Osteoblast (primary cell): ENCODE measurements at places on chromosomes 7 and 10.

GRCh38 chr7:74078461-74078860, 5.1 kb upstream of the LIMK1 start:
- peak; percentile 22 for DNase-seq

GRCh38 chr10:73888514-73888913, 14.2 kb upstream of the CAMK2G start:
- peak; percentile 69 for DNase-seq

GRCh38 chr7:43244232-43244631, 131.8 kb downstream of the HECW1 start:
- DNase-seq, result peak; percentile 81

DNA sequence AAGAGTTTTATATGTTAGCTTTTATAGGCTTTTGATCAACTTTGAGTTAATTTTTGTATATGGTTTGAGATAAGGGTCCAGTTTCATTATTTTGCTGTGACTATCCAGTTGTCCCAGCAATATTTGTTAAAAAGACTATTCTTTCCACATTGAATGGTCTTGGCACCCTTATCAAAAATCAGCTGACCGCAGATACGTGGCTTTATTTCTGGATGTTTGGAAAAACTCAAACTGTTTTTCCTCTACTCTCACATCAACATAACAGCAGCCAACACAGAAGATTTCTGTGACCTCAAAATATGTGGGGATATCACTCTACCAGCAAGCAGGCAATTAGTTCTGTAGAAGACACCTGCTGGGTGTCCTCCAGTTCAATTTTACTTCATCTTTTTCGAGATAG, 116.6 kb upstream of the GLCCI1 start:
- no peak for DNase-seq

GRCh38 chr10:77387247-77387646, 250.4 kb downstream of the KCNMA1 start:
- no peak for DNase-seq

DNA sequence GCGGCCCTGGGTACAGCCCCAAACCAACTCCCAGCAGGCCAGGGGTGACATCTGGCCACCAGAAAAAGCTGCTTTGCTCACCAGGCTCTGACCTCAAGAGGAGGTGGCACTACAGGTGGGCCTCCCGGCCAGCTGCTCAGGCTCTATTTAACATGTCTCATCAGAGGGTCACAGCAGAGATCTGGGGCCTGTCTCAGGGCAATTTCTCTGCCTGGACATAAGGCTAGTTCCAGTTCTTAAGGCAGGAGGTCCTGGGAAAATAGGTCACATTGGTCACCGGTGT, 88.6 kb downstream of the GFRA1 start:
- DNase-seq, result no peak

DNA sequence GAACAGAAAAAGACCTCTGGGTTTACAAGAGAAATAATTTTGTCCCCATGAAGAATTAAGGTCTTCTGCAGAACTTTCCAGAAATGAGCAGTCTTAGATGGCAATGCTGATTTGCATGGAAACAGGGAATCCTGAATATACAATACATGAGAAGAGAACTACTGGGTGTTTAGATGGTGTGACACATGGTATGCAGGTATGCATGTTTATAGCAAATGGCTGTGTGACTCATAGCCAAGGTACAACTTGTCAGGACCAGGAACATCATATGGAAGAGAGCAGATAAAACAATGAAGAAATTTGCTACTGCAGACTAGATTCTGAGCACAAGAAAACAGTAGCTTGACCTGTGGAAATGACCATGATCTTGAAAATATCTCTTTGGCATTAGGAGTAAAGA, 907.8 kb downstream of the GATA3 start:
- DNase-seq, result no peak

- DNase-seq, result no peak
Measured at GRCh38 chr7:111145472-111145871, 54.5 kb downstream of the LRRN3 start.

GRCh38 chr10:133164816-133165555, 5.0 kb downstream of the KNDC1 start:
- peak; percentile 82 for DNase-seq

GRCh38 chr7:76405738-76406137, 3.8 kb downstream of the SSC4D start:
- peak; percentile 31 for DNase-seq

GRCh38 chr7:6531492-6532279, 19.6 kb downstream of the GRID2IP start:
- peak; percentile 87 for DNase-seq

GRCh38 chr7:93578762-93579161, 4.2 kb upstream of the CALCR start:
- DNase-seq, result peak; percentile 50

DNA sequence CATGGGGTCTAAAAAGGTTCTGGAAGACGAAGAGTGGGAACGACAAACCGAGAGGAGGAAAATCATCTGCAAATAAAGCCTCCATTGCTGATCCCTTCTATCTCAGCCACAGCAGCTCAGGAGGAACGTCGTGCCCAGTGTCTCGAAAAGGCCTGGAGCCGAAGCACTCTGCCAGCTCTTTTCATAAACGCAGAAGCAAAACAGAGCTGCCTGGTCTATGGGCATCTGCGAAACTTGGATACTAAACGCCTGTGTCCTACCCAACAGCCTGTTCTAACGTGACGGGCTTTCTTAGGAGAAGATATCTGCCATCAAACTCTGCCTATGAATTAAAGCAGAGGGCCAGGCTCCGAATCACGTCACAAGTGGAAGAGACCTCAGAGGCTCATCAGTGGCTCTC, 68.7 kb downstream of the GNA12 start:
- DNase-seq, result no peak

DNA sequence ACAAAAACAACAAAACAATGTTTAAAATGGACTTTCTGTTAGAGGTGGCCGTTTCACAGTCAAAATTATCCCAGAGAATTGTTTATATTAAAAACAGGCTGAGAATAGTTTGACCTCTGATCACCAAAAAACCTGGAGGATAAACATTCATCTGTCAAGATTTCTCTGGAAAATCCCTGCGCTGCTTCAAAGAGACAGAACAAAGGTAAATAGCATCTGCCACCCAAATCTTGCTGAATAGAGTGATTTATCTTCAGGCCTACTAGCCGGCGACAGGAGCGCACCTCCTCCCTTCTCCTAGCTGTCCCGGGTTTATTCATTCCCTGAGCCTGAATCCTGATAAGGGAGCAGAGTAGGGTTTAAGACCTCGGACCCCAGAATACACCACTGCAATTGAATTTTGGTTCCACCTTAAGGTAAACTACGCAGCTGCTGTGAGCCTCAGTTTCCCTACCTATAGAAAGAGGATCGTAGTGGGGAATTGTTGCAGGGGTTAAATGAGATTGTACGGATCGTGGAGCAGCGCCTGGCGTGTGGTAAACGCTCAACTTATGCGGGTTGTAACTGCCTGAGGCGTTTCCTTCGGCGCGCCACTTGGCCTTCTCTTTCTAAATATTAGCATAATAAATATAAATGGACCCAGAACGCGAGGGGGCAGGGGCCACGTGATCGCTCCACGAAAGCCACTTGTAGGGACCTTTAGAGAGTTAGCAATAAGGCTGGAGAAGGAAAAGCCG, 498 bp upstream of the ST7 start:
- DNase-seq, result peak; percentile 11

DNA sequence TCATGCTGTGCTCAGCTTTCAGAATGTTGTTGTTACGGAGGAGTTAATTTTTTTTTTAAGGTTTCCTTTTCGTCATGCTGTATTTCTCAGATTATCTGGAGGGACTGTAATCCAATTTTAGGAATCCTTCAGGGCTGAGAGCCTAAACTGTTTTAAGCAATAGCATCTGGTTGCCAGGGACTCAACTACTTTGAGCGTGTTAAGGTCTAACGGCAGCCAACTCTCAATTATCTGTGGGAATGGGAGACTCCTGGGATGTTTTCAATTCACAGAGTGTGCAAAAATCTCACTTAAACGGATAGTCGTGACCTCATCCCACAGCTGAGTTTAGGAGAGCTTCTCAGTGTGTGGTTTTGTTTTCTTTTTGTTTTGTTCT, 291.7 kb downstream of the AUTS2 start:
- DNase-seq, result no peak

DNA sequence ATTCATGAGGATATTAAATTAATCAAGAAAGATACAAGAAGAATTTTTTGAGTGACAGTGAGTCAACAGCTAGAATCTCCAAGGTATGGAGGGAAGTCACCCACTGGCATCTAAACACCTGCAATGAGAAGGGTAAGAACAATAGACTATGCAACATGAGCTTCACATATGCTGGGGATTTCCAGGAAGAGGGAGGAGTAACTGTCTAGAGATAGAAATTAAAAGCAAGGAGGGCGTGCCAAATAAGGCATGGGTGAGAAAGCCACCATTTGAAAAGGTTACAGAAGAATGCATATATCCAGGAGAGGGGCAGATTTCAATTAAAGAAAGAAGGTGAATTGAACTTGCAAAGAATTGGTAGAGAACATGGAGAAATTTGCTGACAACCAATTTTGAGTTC, 365.7 kb downstream of the GPR37 start:
- no peak for DNase-seq

GRCh38 chr7:108600399-108600798, 30.7 kb downstream of the DNAJB9 start:
- DNase-seq, result no peak

- no peak for DNase-seq
Measured at GRCh38 chr10:26367771-26368170, 70.4 kb upstream of the APBB1IP start.

DNA sequence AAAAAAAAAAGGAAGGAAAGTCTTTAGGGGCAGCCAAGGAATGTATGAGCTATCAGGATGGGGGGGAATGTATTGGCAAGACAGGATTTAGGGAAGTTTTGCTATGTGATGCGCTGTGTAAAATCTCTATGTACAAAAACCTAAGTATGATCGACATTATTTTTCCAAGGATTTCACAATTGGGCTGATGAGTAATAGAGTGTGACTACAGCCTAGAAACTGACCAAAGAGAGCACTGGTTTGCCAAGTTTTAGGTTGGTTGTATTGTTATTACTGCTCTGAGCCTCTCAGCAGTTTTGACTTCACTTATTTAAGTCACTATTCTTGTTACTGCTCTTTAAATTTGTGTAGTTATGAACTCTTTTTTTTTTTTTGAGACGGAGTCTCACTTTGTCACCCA, 107.3 kb downstream of the NRCAM start:
- peak; percentile 63 for DNase-seq

DNA sequence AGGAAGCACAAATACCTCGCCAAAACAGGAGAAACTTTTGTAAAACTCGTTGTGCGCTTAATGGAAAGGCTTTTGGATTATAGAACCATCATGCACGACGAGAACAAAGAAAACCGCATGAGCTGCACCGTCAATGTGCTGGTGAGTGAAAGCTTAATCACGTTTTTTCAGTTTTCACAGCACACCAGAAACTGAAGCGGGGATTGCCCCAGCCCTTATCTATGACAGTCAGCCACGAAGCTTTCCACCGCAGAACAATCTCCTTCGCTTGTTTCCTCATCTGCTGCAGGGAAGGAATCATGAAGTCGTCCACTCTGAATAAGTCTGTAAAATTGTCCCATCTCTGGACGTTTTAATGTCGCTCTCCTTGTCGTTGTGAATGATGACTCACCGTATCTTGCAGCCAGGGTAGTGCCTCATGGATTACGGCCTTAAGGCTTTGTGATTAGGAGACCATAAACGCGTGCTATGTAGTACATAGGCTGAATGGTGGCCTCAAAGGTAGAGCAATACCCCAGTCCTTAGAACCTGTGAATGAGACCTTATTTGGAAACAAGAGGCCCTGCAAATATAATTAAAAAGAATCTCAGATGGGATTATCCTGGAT, 174.9 kb upstream of the NPS start:
- no peak for DNase-seq

- DNase-seq, result no peak
Measured at GRCh38 chr7:68173513-68173912, 1176.9 kb downstream of the TYW1 start.

- DNase-seq, result no peak
Measured at GRCh38 chr10:100232101-100232500, 2.7 kb upstream of the CHUK start.

GRCh38 chr10:84117686-84118394, 21.5 kb upstream of the GHITM start:
- DNase-seq, result no peak

DNA sequence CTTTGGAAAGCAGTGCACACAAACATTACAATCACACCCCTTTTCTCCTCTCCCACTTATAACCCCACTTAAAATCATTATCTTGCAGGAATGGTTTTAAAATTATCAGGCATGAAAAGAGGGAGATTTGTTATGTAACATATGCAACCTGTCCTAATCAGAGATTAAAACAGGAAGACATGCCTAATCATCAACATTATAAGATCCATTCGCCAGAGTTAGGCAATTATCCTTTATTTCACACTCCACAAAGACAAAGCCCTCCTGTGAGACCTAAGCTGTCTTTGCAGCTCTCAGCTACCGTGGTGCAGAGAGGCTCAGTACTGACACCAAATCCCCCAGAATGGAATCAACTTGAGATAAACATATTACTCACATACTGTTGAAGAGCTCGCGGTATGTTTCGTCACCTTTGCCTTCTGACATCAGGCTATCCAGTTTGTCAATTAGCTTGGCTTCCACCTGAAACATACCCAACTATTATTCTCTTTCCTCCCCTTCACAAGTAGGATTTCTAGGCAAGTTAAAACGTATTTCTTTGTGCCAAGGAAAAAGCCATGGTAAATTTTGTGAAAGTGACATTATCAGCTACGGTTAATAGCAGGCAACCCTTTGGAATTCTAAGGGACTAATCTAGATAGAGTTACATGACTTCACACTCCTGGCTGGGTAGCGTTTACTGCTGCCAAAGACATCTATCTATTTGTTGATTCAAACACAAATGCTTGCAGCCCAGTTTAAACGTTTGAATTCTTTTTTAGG, 226.2 kb upstream of the IMMP2L start:
- no peak for DNase-seq
